HAP-1 (cell line): ENCODE measurements at places on chromosomes 7 and 10.

GRCh38 chr10:103949728-103950127 is 17.2 kb upstream of the SLK start:
- no peak for DNase-seq

GRCh38 chr10:47165168-47165710 is 134.8 kb upstream of the GDF10 start:
- no peak for DNase-seq

DNA sequence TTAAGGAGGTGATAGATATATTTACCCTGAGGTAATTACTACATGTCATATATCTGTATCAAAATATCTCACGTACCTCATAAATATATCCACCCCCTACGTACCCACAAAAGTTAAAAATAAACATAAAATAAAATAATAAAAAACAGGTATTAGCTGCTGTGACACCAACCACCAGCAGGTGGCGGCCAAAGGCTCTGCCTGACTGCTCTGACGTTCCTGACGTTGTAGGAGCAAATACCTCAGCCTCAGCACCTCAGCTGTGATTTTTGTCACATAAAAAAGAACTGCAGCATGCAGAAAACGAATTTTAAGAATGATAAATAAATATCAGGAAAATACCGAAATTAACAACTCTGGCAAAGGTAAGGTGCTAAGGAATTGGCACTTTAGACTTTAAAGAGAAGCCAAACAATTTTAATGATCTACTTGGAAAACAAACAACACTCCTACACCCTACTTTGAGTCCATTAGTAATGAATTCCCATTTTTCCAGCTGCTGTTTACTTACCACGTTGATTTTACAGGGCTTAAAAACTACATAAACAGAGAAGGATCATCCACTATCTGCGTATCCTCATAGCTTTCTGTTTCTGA is 125.4 kb upstream of the TARP start:
- peak; percentile 28 for DNase-seq

DNA sequence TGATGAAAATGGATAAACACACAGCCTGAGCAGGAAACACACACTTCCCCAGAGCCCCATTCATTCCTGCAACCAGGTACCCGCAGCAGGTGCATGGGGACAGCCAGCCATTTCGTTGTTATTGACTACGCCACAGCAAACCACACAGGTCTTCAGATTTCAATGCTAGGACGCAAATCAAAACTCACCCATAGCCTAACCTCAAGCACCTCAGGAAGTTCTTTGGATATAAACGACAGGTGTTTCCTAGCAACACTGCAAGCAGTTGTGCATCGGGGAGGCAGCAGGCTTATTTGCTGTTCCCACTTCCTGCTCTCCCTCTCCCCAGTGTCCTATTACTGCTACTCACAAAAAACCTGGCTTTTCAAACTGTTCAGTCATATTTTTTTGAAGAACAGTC is 176.5 kb upstream of the FRMD4A start:
- DNase-seq, result no peak

DNA sequence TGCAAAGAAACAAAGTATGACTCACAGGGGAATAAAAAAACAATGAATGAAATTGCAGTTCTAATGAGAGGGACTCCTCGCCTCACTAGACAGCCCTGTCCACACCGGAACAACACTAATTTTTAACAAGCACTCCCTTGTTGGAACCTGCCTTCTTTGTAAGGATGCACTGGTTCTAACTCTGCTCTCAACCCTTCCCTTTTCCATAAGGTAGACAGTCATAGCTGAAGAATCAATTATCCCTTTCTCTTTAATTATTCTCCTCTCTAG is 65.1 kb downstream of the TSPAN12 start:
- DNase-seq, result no peak

GRCh38 chr10:78211561-78212051 is 177.9 kb downstream of the RPS24 start:
- peak; percentile 15 for DNase-seq

GRCh38 chr10:4241724-4242345 is 456.8 kb upstream of the KLF6 start:
- no peak for DNase-seq

DNA sequence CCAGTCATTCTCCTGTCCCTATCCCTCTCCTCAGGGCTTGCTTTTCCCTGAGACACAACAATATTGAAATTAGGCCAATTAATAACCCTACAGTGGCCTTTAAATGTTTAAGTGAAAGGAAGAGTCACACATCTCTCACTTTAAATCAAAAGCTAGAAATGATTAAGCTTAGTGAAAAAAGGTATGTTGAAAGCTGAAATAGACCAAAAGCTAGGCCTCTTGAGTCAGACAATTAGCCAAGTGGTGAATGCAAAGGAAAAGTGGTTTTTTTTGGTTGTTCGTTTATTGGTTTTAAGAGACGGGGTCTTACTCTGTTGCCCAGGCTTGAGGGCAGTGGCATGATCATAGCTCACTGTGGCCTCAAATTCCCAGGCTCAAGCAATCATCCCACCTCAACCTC is 9.7 kb upstream of the ATAD1 start:
- no peak for DNase-seq

GRCh38 chr10:79184657-79185056 is 115.9 kb downstream of the ZMIZ1 start:
- no peak for DNase-seq

DNA sequence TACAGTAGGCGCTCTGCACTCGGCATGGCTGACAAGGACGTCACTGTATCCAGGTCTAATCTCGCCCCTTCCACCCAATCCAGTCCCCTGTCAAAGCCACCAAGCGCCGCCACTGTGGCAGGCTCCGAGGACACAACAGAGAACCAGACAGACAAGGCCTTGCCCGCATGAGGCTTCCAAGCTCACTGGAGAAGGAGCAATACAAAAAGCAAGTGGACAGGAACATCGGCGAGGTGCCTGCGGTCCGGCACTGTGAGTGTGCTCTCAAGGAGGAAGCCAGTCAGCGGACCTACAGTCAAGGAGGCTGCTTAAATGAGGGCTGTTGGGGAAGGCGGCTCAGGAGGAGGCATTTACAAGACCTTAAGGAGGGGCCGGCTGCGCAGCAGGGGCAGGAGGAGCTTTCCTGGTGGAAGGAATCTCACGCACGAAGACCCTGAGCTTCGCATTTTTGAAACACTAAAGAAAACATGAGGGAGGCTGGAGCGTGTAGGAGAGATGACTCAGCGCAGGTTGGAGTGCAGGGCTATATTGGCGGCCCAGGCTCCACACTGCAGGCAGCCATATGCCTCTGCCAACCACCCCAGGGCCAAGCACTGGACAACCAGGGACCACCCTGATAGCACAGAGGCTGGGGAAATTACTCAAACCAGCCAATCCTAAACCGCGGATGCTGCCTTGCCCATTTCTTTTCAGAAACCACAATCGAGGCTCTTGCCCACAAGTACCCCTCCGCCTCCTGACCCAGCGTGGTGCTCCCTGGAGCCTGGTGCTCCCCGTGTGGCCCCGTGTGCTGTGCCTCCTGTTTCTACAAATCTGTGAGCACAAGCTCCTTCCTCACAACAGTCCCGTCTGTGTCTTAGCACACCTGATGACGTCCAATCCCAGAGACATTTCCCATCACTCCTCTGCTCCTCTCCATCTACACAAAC is 28.9 kb downstream of the GNA12 start:
- DNase-seq, result no peak

DNA sequence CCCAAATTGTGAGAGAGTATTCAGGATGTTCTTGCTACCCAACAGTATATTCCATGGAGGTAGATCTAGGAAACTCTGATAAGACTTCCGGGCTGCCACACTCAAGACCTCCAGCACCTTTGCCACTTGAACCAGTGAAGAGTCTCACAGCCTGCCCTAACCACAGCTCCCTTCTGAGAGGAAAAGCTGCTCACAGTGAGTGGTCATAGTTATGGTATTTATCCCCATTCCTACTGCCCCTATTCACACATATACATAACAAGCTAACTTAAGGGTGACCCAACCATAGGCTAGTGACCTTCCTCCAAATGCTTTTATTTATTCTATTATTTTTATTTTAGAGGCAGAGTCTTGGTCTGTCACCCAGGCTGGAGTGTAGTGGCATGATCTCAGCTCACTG is 156.3 kb downstream of the PTEN start:
- no peak for DNase-seq

DNA sequence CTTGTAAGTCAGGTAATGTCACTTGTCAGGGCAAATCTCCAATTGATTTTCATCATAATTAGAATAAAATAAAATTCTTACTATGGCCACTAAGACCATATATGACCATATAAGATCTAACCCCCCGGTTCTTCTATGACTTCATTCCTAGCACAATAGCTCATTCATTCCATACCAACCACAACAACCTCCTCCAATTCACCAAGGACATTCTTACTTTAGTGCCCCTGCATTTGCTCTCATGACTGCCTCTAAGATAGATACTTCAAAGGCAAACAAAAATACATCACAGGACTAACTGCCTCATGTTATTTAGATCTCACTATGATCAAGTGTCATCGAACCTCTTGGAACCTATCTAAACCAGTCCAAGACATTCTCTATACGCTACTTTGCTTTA is 90.8 kb downstream of the SNX13 start:
- no peak for DNase-seq

- DNase-seq, result no peak
Observed at GRCh38 chr7:17144322-17144721, 154.1 kb upstream of the AHR start.

DNA sequence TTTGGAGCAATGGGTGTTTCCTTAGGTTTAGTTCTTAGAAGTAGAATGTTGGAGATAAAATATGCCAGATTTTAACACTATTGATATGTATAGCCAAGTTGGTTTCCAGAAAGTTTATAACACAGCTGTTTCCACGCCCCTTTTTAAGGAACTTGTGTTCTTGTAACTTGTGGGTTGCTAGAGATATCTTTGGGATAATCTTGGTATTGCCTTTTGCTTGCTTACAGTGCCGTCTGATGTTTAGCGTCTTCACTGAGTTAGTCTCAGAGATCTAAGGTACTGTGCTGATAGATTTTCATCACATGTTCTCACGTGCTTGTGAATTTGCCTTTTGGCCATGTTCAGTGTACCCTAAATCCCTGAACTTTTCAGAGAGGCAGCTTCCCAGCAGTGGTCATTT is 12.4 kb downstream of the TMEM248 start:
- no peak for DNase-seq

DNA sequence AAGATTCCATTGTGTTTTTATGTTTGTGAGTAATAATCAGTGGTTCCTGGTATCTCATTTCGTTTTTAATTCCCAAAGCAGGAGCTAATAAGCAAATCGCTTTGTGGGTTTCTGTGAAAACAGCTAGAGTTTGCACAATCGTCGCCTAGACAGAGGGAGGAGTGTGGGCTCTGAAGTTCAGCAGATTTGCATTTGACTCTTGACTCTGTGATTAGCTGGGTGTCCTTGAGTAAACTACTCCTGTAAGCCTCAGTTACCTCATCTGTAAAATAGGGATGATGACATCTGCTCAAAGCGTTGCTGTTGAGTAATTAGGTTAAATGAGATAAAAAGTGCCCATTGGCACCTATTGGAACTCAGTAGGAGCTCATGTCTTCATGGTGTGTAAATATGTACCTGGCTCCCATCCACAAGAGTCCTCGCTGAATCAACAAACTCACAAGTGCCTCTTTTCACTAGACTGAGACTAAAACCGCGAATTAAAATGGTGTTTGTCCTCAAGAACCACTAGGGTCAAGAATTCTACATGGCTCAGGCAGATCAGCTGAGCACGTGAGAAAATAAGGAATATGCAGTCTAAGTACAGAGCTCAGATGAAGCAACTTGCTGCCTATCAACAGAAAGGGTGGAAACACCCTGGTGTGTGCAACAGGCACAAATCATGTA is 385.8 kb upstream of the C7orf33 start:
- DNase-seq, result no peak

DNA sequence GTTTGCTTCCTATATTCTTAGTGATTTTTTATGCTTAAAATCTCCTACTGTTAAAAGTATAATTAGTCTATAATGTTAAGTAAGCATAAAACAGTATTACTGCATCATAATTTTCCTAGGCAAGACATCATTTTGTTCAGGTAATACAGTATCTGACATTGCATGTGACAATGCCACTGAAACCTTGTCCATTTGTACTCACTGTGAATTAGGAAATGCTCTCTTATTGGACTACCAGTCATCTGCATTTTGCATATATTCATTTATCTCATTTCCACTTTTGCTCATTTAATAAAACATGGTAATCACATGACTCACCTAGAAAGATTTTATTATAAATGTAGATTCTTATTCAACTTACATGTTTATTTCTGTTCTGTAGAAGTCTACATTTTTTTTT is 379.1 kb downstream of the ETV1 start:
- no peak for DNase-seq

- DNase-seq, result no peak
Observed at GRCh38 chr7:2738766-2739549, 51.0 kb downstream of the AMZ1 start.

DNA sequence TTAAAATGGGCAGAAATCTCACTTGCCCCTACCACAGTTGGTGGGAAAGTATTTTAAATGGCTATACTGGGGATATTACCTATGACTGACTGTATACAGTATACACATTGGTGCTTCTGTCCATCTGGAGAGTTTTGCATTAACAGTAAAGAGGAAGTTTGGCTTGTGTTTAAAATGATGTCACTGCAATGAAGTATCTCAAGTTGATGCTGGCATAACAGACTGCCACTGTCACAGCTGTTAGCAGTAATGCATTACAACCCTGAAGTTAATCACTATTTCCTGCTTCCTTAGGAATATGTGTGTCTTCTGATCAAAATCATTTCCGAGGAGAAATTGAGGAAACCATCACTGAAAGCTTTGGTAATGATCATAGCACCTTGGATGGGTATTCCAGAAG is 1.9 kb downstream of the DKK1 start:
- no peak for DNase-seq

DNA sequence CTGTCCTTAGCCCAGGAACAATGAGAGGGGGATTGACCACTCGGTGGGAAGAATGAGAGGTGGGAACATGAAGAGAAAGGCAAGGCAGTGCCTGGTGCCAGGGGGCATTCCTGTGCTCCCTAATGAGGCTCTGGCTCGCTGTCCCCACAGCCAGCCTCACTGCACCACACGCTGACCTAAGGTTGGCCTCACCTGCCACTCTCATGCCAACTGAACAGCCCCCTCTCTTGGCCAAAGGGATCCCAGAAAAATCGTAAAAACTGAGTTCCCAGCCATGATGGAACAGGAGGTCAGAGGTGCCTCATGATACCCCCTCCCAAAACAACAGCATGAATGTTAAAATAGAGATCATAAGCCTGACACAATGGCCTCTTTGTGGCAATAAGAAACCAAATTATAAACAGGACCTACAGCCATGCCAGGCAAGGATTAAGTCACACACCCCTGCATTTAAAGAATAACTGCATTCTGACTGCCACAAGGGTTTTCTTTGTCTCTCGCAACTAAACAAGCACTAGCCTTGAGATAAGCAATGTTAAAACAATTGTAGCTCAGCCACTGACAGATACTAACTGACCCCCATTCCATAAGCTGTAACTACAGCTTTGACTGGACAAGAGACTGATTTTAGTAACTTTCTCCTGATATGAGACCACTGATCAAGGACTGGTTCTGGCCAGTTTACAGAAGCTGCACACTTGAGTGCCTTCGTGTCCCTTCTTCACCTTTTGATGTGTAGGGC is 149.2 kb downstream of the SH2D4B start:
- no peak for DNase-seq

GRCh38 chr10:124003871-124004662 is 89.3 kb downstream of the CHST15 start:
- DNase-seq, result no peak

GRCh38 chr7:41915871-41916270 is 213.0 kb upstream of the INHBA start:
- no peak for DNase-seq
